ENCODE measurements at places on chromosomes 1 and 21.

- no peak for DNase-seq
Measured at GRCh38 chr1:111162488-111162880, 22.5 kb downstream of the CEPT1 start.

- peak; percentile 26 for DNase-seq
Measured at GRCh38 chr21:25733859-25734653, 648 bp downstream of the ATP5PF start.

- DNase-seq = no peak
Measured at GRCh38 chr1:47752559-47752958, 244.6 kb downstream of the TRABD2B start.

- peak; percentile 8 for DNase-seq
Measured at GRCh38 chr1:201309416-201309815, 26.1 kb downstream of the PKP1 start.

DNA sequence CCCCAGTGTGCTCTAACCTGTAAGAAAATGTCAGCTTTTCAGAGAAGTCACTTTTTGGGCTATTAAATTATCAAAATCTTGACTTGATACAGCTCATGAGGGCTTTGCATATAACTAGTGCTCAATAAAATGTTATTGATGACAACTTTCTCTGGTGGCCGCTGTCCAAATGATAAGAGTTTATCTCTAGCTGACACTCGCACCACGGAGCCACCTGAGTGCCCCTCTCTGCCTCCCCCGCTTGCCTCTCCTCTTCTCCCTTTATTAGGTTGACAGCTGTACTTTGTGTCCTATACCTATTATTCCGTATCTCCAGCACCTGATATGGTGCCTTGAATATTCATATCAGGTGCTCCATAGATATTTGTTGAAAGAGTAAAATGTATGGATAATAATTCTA lies 82.8 kb downstream of the PHTF1 start:
- DNase-seq = no peak

DNA sequence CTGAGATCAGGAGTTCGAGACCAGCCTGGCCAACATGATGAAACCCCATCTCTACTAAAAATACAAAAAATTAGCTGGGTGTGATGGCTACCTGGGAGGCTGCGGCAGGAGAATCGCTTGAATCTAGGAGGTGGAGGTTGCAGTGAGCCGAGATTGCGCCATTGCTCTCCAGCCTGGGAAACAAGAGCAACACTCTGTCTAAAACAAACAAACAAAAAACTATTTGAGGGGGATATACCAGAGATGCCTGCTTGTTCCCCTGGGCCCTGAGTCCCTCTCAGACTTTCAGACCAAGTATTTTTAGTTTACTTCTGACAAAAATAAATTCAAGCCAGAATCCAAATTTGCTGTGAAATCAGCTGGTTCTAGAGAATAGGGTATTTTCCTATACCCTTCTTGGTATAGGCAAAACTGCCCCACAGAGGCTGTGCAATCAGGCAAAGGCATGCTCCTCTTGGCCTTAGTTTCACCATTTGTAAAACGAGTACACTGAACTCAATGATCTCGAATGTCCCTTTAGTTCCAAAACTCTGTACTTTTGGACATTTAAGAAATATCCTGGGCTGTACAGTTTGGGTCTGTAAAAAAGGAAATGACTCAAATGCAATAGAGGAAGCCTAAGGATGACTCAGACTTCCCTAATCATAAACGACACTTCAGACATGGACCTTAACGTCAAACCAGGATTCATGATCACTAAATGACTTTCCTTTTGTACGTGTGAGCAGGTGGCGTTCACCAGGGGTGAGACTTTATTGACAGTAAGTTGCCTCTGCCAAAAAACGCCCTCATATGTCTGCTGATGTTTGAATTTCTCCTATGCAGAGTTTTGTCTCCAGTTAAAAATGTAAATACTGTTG lies 16.1 kb downstream of the ENSA start:
- peak; percentile 90 for DNase-seq

GRCh38 chr1:232927830-232928505 lies 22.4 kb upstream of the NTPCR start:
- DNase-seq = no peak

Measured in activated CD4-positive, alpha-beta T cell treated with anti-CD3 and anti-CD28 coated beads, Interleukin-2, Interleukin-6, amounts not matched to agents 100 ng/mL and 50 ng/mL, durations not matched to agents 16 hours and 8 hours (primary cell).